ENCODE measurements at places on chromosomes 13 and 19. TPM values are rescaled to one million over a fixed set of nuclear protein-coding genes. Genes with fewer than 3 reads are reported as not detected.

Gene NLRP8
- total RNA-seq = not detected

Gene XAB2
- 56.3 TPM for total RNA-seq

Gene PLVAP
- not detected for total RNA-seq

Gene ZNF888
- 4.4 TPM for total RNA-seq

Gene ZNF264
- 41.1 TPM for total RNA-seq

Gene PIBF1
- 25.4 TPM for total RNA-seq

Gene CYP4F8
- total RNA-seq = not detected

Gene ZNF506
- 50.6 TPM for total RNA-seq

Gene MEIOSIN
- total RNA-seq = not detected

Gene CERS4
- total RNA-seq = 12.2 TPM

Gene HIF3A
- total RNA-seq = not detected

Gene S1PR5
- 1.3 TPM for total RNA-seq

Measured in T-helper 17 cell (primary cell).